Stimulated activated memory B cell treated with anti-CD40 and anti-IgM and Interleukin-4, amounts not matched to agents 10 μg/mL and 1 μg/mL and 100 μg/mL, for 72 hours (primary cell): ENCODE measurements at places on chromosomes 5 and 9.

- ATAC-seq, result no peak
Observed at GRCh38 chr5:80686757-80687156, 32.0 kb upstream of the DHFR start.

GRCh38 chr9:110143485-110143884, 64.5 kb downstream of the C9orf152 start:
- peak; percentile 76 for ATAC-seq

DNA sequence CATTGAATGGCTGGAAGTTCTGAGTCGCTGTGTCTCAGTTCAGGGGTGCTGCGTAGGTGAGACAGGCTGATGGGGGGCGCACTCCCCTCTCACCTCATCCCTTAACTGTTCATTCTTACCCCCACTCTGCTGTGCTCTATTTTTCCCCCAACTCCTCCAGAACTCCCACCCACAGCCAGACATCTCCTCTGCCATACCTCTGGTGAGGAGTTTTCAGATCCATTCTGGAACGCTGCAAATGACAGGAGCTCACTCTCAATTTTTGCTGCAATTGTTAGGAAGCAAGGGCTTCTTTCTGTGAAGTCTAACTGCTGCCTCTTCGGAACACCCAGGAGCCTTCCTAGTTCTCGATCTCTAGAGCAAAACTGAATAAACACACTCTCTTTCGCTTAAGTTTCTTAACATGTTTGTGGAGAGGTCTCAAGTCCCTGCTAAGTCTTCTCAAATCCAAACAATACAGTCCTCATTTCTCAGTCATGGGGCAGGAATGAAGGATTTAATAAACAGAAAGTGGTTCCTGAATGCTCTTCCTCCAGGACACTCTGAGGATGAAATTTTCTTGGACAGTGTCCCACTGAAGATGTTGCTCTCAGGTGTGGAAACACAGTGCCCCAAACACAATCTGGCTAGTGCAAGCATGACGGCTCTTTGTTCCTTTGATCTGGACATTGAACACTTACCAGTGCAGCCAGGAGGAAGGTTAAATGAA, 387.7 kb downstream of the KDM4C start:
- no peak for ATAC-seq

DNA sequence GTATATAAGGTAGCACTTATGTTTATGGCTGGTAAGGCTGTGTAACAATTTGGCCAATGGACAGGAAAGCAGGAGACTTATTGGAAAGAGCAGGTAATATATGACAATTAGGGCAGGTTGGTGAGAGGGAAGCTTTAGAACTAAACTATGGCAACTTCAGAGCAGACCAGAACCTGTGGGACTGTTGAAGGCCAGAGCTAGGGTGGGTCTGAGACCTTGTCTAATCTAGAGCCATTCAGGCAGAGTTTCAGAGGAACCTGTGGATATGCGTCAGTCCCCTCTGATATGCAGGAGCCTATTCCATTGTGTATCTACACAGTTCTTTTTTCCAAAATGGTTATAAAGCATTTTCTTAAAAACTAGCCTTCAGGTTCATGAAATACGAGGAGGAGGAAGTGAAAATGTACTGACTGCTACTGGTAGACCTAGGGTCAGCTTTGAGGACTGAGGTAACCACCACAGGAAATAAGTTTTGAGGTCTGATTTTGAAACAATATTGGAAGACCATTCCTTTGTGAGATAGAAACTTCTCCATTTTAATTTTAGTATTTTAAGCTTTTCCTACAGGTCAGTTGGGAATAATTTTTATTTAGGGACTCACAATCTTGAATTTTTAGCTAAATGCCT, 37.6 kb downstream of the ELL2 start:
- ATAC-seq, result peak; percentile 60

GRCh38 chr9:107292821-107293542, 9.9 kb downstream of the RAD23B start:
- ATAC-seq, result no peak

- no peak for ATAC-seq
Observed at GRCh38 chr5:125046838-125047237, 300.4 kb upstream of the ZNF608 start.

DNA sequence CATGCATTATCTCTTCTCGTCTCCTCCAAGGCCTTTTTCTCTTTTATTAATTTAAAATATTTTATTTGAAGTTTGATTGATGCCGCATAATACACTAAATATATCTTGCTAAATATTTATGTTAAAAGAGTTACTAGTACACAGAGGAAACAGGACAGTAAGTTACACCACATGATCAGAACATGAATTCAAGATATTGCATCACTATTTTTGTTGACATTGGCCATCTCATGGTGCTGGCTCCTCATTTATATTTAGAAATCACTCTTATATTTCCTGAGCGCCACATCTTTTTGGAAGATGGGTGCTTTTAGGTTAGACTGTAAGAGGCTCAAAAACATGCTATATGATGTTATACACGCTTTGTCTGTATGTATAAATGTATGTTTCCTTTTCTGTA, 23.0 kb downstream of the SPEF2 start:
- no peak for ATAC-seq

- no peak for ATAC-seq
Observed at GRCh38 chr9:113386571-113387393, 10.0 kb upstream of the HDHD3 start.

DNA sequence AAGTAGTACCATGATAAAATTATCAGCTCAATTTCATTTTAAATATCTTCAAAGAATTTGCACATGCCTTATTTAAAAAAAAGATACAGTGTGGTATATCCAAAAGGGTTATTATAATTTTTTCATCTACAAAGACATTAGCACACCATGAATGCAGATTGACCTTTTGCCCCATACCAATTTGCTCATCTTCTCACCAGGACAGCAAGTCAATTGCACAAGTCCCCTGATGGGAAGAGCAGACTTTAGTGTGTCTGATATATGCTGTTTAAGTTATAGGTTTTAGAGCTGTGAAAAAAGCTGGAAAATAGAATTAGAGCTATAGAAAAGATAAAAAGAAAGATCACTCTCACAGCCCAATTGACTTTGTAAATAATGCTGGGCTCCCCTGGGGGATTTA, 325.8 kb upstream of the CDH6 start:
- no peak for ATAC-seq

GRCh38 chr5:171205375-171205774, 103.7 kb upstream of the TLX3 start:
- no peak for ATAC-seq

GRCh38 chr5:1542781-1543180, 19.0 kb upstream of the LPCAT1 start:
- ATAC-seq, result no peak

- no peak for ATAC-seq
Observed at GRCh38 chr9:84592918-84593317, 76.6 kb upstream of the NTRK2 start.

- ATAC-seq, result no peak
Observed at GRCh38 chr5:36894954-36895353, 18.4 kb downstream of the NIPBL start.

GRCh38 chr5:62581836-62582597, 3.4 kb downstream of the LRRC70 start:
- ATAC-seq, result no peak

DNA sequence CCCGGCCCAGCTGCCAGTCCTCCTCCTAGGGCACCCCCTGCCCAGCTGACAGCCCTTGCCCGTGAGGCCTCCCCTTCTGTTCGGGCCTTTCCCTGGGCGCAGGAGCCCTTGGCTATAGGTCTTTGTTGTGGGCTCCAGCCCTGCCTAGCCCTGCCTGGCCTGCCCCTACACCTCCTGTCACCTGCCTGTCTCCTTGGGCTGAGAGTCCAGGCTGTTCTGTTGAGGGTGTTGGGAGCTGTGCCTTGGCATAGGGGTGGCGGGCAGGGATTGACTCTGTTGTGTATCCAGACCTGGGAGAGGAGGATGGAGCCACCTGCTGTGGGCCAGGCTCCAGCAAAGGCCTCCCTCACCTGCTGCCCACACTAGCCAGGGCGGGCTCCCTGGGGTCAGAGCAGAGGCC, 11.6 kb downstream of the FCN2 start:
- no peak for ATAC-seq

- ATAC-seq, result no peak
Observed at GRCh38 chr9:107492381-107492970, 2.9 kb upstream of the KLF4 start.

DNA sequence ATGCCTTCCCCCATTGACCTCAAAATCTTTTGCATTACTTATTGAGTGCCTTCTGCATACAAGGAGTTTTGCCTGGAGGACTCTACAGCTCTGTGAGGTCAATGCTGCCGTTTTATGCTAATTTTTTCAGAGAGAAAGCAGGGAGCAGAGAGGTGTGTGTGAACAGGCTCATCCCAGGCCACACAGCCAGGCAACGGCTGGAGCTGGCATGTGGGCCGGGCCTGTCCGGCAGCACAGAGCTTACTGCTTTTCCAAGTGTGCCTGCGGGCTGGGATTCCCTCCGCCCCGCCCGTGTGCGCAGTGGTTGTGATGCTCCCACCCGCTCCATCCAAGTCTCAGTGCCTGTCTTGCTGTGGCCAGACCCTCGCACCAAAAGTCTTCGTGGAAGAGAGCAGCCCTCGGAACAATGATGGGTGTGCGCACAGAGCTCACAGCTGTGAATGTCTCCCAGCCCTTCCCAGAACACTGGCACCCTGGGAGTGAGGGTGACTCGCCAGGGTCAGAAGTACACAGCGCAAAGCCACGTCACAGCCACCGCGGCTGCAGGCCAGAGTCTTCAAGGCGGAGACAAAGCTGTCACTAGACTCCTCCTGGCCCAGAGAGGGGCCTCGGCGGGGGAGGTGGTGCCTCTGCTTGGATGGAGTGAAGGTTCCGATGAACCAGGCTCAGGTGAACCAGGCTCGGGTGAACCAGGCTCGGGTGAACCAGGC, 82.8 kb downstream of the COL5A1 start:
- ATAC-seq, result no peak

- ATAC-seq, result no peak
Observed at GRCh38 chr9:1202512-1203280, 152.5 kb downstream of the DMRT2 start.

DNA sequence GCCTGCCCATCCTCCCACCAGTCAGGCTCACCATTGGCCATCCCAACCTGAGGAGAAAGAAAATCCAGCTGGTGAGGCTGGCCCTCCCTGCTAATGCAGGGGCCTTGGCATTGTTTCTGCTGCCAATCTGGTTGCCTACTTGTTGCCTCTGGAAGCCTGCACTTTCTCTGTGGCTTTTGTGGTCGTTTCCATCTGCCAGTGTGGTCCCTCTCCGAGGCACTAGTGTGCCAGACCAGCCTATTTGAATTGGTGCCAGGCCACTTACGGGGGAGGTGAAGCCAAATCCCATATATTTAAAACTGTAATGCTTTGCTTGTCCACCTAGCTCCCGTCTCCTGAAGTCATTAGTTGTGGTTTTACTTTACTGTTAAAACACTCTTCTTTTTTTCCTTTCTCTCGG, 213.4 kb upstream of the ADAMTSL1 start:
- no peak for ATAC-seq

- no peak for ATAC-seq
Observed at GRCh38 chr9:3177146-3177761, 333.4 kb upstream of the PUM3 start.

GRCh38 chr9:4475301-4475700, 15.0 kb upstream of the SLC1A1 start:
- ATAC-seq, result no peak

GRCh38 chr9:36341936-36342577, 58.0 kb downstream of the RNF38 start:
- ATAC-seq, result no peak

- ATAC-seq, result no peak
Observed at GRCh38 chr5:150227606-150228273, 37.9 kb downstream of the SLC6A7 start.

DNA sequence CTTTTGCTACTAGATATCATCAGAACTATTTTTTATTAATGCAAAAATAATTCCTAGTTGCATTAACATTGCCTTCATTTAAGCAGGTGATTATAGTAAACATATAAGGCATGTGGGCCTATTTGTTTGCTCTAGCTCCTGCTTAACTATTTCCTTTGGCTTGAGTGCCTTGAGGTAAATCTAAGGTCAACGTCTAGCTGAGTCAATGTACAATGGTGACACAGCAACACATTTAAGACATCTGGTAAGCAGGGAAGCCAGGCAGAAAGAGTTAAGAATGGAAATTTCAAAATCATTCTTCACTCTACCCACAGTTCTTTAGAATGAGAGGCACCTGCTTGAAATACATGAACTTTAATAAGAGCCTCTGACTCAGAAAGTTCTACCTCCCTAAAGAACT, 111.9 kb upstream of the FST start:
- ATAC-seq, result no peak

DNA sequence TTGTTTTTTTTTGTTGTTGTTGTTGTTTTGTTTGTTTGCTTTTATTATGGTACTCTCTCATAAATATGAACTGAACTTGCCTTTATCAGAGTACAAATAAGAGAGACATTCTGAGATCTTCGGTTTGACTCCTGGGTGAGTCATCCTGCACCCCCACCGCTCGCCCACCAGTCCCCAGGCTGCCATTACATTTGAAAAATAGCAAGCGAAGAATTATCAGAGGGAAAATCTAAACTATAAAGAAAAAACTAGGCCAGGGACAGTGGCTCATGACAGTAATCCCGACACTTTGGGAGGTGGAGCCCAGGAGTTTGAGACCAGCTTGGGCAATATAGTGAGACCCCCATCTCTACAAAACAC, 122.1 kb upstream of the MAP3K1 start:
- no peak for ATAC-seq

GRCh38 chr9:81716409-81716808, 27.1 kb upstream of the TLE1 start:
- no peak for ATAC-seq

GRCh38 chr9:82147798-82148425, 159.3 kb downstream of the SPATA31D1 start:
- ATAC-seq, result no peak

DNA sequence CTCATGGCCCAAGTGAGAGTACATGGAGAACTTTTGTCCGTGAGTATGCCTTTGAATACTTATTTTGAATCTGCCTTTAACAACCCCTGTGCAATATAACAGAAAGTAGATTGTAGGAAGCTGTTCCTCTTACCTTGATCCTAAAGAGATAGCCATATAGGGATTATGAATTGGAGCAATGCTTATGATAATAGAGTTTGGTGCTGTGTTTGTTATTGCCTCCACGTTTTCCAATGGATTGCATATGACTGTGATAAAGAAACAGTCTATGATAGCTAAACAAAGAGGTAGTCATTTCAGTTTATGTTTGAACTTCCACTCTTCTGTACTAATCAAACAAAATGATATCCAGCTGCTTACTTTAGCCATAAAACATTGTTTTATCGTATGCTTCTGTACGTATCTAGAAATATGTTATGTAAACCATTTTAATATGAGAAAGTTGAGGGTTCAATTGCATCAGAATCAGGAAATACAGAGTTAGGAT, 199.6 kb upstream of the RGMB start:
- no peak for ATAC-seq

- no peak for ATAC-seq
Observed at GRCh38 chr5:76445063-76445462, 42.0 kb downstream of the IQGAP2 start.
